T-helper 1 cell (primary cell): ENCODE measurements at places on chromosomes 2 and 18.

- no peak for DNase-seq
These were observed 351.2 kb upstream of the DLGAP1 start for GRCh38 chr18:4806331-4806730.

DNA sequence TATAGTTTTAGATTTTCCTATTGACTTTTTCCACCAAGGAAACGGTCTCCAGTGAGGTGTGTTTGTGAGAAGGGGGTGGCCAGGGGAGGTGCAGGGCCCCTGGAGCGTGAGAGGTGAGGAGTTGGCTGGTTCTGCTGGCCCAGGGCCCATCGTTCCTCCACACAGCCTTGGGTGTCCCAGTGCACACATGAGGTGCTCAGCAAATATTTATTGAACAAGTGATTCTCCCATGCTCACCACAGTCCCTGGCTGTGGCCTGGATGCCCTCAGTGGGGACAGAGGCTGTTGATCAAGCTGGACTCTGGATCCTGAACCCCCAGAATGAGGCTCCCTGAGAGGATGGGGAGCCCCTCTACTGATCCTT, 5.0 kb downstream of the HAAO start:
- no peak for DNase-seq

GRCh38 chr2:127569666-127570065, 34.2 kb downstream of the MYO7B start:
- DNase-seq: no peak

DNA sequence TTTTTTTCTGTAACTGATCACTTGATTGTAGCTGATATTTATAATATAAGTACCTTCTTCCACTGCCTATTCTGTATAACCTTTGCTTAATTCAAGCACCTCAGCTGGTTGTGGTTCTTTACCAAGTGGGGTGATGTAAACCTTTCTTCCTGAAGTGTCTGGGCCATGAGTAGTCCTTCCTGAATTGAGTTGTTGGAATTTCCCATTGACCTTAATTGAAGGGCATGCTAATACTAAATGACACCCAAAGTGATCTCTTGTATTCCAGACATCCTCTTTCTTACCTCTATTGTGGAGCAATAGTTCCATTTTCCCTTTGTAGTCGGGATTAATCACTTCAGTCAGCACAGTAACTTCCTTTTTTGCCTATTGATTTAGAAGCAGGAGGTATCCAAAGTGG, 1496.8 kb upstream of the CELF4 start:
- no peak for DNase-seq

DNA sequence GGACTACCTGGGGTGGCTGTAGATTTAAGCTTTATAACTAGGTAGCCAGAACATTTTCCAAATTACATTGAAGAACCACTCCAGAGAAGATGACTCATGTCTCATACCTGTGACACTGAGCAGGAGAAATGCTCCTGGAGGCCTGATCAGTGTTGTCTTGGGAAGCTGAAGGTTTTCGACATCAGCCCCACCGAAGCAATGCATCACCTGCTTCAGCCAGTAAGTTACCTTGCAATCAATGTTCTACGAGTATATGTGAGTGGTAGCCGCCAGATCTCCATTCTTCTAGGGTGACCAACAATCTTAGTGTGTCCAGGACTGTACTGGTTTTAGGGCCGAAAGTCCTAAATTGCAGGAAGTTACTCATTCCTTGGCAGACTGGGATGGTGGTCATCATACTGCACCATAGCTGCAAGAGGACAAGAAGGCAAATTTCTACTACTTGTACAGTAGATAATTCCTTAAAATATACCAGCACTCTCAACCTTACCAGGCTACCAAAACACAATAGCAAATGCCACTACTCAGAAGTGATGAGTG, 109.3 kb upstream of the LINC00305 start:
- DNase-seq: no peak

GRCh38 chr2:28721601-28722191, 29.9 kb upstream of the PPP1CB start:
- DNase-seq: no peak

DNA sequence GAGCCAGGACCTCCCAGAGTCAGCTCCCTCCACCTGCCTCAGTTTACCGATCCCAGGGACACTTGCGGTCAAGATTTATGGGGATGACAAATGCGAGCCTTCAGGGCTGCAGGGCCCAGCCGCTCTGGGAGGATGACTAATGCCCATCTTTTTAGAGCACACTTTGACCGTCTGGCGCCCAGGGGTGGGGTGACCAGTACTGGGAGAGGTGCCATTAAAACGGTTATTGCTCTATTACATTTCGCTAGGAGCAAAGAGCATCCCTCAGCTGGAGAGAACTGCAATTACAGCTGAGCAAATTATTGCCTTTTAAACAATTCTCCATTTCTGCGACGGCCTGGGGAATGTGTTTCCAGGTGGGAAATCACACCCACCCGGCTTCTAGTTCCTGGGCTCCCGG, 42.6 kb upstream of the HPCAL1 start:
- no peak for DNase-seq

- DNase-seq: no peak
These were observed 104.8 kb downstream of the POLR1A start for GRCh38 chr2:86000938-86001312.

- no peak for DNase-seq
These were observed 25.4 kb downstream of the FBLN7 start for GRCh38 chr2:112163541-112163981.

DNA sequence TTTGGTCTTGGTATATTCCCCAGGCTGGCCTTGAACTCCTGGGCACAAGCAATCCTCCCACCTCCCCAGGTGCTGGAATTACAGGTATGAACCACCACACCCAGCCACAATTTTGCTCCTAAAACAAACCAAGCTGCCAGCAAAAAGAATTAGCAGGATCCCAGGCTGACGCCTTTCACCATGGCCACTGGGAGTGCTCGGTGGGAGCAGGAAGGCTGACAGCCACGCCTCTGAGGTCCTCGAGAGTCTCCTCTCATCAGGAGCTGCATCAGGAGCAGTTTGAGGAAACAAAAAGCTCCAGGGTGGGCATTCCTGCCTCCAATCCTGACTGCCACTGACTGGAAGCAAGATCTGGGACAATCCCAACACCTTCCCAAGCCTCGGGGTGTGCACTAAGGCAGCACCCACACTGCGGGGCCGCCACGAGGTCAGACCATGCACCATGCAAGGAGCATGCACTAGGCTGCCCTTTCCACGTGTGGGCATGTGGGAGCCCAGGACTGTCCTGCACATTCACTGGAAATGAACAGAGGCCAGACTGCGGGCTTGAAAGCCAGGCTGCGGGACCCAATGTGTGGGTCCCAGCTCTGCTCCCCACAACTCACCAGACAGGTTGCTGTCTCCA, 51.4 kb downstream of the TFCP2L1 start:
- DNase-seq: no peak

GRCh38 chr2:232422051-232422450, 15.4 kb downstream of the ALPG start:
- no peak for DNase-seq

- DNase-seq: no peak
These were observed 93.0 kb downstream of the KCTD18 start for GRCh38 chr2:200416878-200417277.

DNA sequence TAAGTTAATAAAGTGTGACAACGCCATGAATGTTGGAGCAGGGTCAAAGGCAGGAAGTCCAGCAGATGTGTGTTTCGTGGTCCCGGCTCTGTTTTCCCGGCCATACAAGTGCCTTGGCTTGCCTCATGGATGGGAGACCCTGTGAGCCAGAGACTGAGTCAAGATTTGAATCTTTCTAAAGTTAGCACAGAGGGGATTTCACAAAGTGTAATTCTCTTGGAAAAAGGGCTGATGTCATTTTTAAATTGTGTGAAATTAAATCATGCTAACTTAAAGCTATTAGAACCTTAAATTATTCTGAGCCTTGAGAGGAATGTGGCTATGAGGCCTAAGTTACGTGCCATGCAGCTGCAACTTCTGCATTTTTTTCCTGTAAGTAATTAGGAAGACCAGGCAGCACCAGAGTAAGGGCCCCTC, 38.3 kb upstream of the RALBP1 start:
- DNase-seq: no peak

GRCh38 chr2:38394041-38394440, 17.0 kb upstream of the ATL2 start:
- no peak for DNase-seq

DNA sequence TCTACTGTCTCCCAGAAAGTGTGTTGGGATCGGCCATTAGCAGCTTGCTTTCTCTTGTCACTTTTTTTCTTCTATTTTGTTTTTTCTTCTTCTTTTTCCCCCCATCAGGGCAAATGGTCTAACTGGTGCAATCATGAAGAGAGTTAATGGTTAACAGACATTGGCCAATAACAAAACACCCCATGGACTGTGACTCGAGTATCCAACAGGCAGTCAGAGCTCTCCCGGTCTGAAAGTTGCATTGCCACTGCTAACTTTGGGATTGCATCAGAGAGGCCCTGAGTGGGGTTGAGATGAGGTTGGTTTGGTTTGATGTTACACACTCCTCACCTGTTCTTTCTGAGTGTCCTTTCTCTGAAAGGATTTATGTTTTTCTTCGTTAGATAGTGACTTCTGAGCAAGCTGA, 12.9 kb upstream of the SNORC start:
- no peak for DNase-seq

DNA sequence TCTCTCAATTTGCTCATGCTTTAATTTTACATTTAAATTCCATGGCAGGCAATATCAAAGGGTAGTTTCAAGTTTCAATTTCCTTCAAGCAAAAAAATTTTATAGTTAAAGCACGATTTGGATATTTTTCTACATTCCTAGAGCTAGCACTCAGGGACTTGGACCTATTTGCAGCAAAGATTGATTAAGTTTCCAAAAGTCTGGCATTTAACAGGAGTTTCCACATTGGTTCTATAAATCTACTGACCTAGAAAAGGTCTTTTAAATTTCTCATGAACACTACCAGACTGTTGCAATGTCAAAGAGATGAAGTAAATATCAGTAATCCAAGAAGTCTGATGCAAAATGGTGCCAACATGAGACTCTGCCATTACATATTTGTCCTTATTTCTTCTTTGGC, 253.7 kb upstream of the LINC00305 start:
- no peak for DNase-seq

DNA sequence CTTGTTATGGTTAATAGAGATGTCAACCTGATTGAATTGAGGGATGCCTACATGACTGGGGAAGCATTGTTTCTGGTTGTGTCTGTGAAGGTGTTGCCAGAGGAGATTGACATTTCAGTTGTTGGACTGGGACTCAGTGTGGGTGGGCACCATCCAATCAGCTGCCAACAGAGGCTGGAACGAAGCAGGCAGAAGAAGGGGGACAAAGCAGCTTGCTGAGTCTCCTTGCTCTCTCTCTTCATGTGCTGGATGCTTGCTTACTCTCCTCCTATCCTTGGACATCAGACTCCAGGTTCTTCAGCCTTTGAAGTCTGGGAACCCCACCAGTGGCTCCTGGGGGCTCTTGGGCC, 22.2 kb upstream of the SMAD4 start:
- no peak for DNase-seq

- DNase-seq: no peak
These were observed 76.1 kb upstream of the ETAA1 start for GRCh38 chr2:67320861-67321587.

DNA sequence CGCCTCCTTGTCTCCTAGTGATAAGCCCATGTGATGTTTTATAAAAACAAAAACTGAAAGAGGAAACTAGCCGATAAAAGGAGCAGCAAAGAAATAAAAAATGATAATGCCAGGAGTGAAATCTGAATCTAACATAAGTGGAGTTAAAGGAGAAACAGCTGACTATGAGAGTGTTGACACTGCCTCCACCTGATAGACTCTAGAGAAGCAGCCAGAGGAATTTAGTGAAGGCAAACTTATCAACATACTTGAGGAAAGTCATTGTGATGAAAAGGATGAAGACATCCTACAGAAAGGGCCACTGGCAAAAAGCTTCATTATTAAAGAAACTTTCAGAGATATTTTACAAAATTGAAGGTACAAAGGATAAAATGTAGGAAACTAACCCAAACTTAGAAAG, 1.9 kb downstream of the M1AP start:
- no peak for DNase-seq

- no peak for DNase-seq
These were observed 60.5 kb upstream of the ALKAL2 start for GRCh38 chr2:348361-348916.

DNA sequence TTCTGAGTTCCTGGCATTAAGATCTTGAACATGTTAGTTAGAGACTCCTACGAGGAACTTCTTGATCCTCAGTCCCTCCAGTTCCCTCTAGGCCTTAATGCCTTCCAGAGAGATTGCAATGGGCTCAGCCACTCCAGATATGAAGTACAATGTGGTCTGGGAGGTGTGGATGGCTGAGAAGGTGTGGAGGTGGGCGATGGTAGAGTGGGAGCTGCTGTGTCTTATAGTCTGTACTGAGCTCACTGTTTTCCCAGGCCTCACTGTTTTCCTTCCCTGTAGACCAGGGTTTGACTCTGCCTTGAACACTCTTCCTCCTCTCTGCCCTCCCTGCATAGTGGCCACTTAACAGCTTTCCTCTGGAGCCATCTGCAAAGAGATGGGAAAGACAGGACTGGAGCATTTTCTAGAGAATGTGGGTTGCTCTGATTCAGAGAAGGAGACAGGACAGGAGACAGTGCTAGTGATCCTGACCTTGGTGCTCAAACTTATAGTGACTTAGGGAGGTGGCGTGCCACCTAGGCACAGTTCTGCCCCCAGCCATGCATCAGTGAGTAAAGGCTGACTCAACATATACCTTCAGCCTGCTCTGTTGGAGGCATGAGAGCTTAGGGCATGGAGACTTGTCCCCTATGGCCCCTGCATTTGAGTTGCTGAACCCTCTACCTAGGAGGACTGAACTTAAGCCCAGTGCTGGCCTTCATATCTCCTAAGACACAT, 129.7 kb downstream of the TDRD15 start:
- DNase-seq: no peak

GRCh38 chr2:8219631-8220355, 462.1 kb upstream of the ID2 start:
- DNase-seq: no peak

- DNase-seq: no peak
These were observed 109.9 kb downstream of the TMEM182 start for GRCh38 chr2:102871707-102872106.

DNA sequence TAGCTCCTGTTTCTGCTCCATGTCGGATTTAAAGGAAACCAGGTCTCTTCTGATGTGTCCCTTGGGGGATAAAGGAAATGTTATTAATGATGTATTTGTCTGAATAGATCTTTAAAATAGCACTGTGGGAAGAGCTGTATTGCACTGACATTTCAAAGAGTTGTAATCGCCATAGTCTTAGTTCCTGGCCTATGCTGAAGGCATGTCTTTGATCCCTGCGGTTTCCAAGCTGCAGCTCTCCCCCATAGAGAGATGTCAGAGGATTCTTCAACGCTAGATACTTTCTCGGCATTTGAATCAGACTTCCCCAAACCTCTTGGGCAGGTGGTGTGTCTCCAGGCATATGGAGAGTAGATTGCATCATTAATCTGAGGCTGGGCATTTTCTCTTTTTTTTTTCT, 40.4 kb downstream of the NAT8 start:
- no peak for DNase-seq
